ENCODE measurements at places on chromosomes 13 and 19.

DNA sequence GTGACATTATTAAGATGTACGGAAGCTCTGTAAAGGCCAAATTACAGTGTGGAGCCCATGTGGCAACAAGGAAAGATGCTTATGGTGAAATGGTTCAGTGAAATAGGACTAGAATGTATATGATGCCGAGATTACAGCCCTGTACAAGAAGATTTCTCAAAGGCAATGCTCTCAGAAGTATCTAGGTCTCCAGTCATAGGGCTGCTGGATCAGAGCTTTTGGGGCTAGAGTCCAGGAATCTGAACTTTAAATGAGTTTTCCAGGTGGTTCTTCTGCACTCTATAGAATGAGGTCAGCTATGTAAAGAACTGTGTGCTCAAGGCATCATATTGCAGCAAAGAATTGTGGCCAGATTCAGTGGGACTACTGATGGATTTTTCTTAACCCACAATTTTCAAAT lies 75.4 kb upstream of the STK24 start:
- no peak for DNase-seq

GRCh38 chr13:25203127-25203740 lies 31.1 kb upstream of the AMER2 start:
- no peak for DNase-seq

DNA sequence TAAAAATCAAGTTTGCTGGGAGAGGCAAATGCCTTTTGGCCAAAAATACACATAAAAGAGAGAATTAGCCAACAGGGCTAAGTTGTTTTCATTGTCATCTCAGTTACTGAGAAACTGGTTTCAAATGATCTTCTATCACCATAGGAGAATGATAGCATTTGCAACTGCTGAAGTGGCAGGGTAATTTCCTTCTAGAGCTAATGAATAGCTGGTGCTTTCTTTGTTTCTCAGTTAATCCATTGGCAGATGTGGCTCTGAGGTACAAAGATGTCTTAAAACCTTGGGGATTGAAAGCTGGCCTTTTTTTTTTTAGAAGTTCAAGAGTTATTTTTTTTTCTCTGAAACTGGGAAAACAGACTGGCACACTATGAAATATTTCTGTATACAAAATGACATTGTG lies 332.7 kb upstream of the KLF12 start:
- no peak for DNase-seq

GRCh38 chr13:72620874-72621273 lies 106.6 kb downstream of the MZT1 start:
- DNase-seq, result no peak

- no peak for DNase-seq
These were observed 37.7 kb downstream of the CRYL1 start for GRCh38 chr13:20487927-20488326.
